ENCODE measurements at places on chromosomes 13 and 19.

- DNase-seq = no peak
Measured at GRCh38 chr19:31518216-31519020, 169.2 kb upstream of the TSHZ3 start.

GRCh38 chr13:108943842-108944241 lies 314.4 kb downstream of the MYO16 start:
- DNase-seq = no peak

DNA sequence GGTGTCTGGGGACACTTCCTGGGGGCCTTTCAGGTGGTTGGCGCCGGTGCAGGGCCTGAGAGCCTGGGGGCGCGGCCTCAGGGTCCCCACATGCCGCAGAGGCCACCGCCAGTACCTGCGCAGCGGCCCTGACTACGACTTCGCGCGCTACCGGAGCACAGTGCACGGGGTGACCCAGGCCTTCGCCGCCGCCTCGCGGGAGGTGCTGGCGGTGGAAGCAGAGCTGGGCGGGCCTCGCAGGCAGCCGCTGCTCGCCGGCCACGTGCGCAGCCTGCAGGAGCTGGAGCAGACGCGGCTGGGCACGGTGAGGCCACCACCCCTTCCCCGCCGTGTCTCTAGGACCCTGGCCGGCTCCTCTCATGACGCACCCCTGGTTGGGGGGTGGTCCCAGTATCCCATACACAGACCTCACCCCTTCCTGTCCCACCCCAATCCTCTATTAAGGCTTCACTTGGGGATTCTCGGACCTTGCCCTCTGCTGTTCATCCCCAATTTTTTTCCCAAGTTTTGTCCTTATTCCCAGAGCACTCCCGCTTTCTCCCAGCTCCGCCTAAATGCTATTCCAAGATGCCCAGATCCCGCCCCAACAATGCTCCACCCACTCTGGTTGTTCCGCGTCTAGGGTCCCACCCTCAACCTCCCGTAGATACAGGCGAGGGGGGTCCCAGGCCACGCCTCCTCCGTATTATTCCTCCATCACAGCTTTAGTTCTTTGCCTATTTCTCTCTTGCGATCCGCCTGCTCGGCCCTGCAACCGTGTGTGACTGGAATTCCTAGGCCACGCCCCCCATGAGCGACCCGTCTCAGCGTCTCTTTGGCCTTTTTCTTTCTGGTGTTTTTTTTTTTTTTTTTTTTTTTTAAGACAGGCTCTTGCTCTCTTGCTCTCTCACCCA lies 1.0 kb downstream of the REX1BD start:
- peak; percentile 65 for DNase-seq

DNA sequence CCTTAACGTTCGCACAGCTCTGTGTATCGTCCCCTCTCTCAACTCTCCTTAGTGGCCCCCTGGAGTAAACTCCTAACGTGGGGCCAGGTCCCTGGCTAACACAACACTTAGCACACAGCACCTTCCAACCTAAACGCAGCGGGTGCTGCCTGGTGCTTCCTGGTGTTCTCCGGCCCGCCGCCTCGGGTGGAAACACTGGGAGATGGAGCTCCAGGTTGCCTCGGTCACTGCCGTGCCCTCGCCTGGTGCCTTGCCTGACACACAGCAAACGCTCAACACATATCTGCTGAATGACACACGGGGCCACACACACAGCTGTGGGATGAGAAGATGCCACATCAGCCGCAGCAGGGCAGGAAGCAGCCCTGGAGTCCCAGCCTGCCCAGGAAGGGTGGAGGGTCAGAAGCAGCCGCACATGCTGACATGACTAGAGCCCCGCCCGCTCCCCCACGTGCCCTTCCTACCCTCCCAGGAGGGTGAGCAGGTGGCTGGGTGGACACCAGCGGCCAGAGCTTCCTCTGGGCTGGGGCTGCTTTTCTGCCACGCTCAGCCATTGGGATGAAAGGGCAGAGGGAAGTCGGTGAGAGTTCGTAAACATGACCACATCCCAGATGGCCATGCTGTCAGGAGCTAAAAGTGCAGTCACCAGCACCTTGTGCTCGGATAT lies 6.6 kb downstream of the PEPD start:
- DNase-seq = peak; percentile 55

- no peak for DNase-seq
Measured at GRCh38 chr13:76711550-76712182, 174.5 kb downstream of the KCTD12 start.

DNA sequence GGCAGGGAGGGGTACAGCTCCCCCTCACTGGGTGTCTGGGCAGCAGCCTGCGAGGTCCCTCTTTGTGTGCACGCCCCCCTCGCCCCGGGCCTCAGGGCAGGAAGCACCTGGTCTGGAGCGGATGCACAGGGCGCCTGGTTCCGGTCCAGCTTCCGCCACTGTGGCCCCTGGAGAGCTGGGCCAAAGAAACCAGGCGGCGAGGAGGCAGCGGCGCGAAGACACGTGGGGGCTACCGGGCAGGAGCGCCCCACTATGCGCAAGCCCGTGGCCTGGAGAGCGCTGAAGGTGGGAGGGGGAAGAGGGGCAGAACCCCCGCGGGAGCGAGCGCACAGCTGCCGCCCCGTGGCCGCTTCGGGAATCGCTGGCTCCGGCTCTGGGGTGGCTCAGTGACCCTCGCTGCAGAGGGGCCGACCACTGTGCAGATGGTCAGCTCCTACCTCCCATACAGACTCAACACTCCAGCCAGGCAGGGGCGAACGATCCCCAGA lies 1.7 kb upstream of the LYL1 start:
- peak; percentile 60 for DNase-seq

GRCh38 chr19:17052439-17052838 lies 22.8 kb downstream of the HAUS8 start:
- no peak for DNase-seq
